Stimulated activated CD4-positive, alpha-beta T cell treated with anti-CD3 and anti-CD28 coated beads, TNF-alpha, amount 100 ng/mL, for 24 hours (primary cell): ENCODE measurements at places on chromosomes 12 and 14.
A peak's percentile ranks its signal among the peaks of the same experiment; 100 is the strongest.

DNA sequence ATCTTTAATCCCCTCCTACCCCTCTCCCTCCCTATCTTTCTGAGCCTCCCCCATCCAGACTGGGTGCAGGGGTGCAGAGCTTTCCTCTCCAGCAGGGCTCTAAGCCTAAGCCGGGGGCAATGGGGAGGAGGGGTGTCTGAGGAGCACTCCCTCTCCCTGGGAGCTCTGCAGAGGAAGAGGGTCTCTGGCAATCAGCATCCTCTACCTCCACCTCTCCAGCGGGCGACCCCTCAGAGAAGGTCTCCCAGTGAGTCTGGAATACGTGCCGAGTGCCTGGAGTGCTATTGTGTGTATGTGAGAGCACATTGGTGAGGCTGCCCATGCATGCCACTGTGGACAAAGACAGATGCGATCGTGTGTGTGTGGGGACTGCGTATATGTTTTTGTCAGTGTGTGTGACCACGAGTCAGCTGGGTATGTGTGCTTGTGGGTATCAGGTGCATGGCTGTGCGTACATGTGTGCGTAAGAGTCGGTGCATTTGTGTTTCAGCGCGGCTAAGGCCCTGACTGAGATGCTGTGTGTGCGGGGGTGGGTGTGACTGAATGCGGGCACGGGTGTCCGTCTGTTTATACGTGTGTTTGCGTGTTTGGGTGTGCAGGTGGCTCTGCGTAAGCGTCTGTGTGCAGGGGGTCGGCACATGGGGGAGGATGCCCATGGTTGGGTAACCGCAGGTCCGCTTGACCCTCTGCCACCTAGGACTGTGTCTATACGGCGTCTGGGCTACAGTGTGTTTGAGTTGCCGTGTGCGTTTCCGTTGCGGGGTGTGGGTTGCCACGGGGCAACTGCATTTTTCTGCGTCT is 905 bp upstream of the DLK1 start:
- DNase-seq: no peak

- no peak for DNase-seq
Measured at GRCh38 chr14:59018978-59019377, 169.5 kb upstream of the DAAM1 start.

GRCh38 chr12:131800594-131801135 is 27.5 kb upstream of the MMP17 start:
- no peak for DNase-seq

DNA sequence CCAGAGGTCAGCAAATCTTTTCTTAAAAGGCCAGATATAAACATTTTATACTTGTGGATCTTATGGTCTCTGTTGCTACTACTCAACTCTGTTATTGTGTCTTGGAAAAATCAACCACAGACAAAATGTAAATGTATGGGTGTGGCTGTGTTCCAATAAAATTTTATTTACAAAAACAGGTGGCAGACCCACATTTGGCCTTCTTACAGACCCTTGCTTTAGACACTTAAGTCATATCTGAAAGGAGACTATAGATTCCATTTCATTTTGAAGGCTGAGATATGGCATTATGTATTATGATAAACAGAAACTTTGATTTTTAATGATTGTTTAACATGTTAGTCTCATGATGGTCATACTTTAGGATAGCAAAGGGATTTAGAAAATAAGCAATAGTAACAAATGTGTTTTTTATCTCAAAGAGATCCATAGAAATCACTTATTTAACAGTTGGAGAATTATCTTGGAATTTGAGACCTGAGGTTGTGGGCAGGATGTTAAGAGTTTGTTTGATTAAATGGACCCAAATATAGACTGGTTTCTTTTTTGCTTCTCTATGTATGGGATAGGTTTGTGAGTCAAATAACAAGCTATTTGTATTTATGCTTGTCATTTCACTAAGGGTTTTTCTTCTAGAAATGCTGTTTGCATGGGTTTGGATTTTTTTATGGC is 51.2 kb downstream of the PPFIBP1 start:
- no peak for DNase-seq

DNA sequence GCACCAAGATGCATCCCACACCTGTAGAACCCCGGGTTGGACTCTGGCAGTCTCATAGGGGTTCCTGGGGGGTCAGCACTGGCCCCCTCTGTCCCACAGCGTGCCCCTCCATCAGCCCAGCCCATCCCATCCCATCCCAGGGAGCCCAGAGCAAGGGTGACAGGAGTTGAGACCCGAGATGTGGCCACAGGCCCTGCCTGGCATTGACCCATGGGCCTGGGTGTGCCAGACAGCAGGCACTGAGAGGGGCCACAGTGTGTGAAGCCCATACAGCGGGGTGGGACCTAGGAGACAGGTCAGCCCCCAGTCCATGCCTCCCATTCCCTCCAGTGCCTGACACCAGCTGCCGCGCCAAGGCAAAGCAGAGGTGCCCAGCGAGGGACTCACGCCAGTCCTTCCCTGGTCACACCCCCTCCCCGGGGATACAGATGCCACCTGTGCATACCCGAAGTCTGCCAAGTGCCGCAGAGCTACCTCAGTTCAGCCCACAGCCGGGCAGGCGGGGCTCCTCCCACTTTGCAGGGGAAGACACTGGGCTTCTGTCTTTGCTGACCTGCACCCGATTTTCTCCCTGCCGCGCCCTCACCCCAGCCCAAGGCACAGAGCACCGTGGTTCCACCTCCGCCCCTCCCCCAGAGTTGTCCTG is 50.4 kb downstream of the CYP46A1 start:
- DNase-seq: no peak

GRCh38 chr12:6667559-6668210 is 4.8 kb upstream of the ING4 start:
- no peak for DNase-seq

DNA sequence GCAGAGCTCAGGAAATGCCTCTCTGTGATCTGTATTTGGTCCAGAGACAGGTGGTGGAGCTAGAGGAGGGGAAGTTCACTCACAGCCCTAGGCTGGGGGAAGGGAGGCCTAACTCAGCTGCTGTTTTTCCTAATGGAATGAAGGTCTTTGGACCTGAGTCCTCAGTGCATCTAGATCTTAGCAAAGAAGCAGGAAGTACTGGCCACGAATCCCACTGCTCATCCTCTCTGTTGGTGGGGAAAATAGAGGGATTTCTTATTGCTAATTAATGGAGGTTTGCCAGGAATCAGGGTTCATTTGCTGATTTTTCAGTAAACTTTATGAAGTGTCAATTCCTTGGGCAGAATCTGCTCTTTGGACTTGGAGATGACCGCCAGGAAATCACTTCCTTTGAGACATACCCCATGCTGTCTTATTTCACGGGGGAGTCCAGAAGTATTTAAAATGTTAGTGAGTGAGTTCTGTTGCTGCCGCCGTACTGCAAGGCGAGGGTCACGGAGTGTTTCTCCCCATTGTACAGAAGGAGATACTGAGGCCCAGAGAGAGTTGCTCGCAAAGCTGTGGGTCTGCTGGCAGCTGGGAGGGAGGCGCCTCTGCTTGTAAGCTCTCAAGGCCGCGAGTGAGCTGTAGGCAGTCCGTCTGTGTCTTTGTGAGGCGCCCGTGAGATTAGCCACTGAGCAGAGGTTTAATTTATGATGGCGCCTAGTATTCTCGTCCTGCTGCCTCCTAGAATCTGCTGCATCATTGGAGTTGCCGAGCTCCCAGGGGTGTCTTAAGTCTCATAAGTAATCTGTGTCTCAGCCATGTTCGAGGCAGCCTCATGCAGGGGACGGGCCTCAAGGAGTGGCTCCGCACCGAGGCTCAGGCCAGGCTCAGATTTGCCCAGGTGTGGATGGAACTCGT is 88.2 kb downstream of the TSPAN9 start:
- DNase-seq: no peak

DNA sequence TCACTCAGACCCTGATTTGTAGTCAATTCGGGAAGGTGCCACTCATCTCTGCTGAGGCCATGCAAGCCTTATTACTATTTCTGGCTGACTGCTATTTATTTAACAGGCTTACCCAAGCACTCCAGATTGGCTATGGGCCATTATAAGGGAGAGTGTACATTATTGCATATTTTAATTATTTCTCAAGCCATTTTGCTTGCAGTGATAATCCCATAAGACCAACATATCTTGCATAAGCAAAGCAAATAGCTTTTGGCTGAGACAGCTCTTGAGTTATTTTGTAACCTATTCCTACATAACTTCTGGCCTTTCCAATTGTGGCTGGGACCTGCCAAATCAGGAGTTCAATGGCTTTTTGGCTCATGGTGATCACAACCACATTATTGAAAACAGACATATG is 509.6 kb upstream of the USP15 start:
- no peak for DNase-seq

DNA sequence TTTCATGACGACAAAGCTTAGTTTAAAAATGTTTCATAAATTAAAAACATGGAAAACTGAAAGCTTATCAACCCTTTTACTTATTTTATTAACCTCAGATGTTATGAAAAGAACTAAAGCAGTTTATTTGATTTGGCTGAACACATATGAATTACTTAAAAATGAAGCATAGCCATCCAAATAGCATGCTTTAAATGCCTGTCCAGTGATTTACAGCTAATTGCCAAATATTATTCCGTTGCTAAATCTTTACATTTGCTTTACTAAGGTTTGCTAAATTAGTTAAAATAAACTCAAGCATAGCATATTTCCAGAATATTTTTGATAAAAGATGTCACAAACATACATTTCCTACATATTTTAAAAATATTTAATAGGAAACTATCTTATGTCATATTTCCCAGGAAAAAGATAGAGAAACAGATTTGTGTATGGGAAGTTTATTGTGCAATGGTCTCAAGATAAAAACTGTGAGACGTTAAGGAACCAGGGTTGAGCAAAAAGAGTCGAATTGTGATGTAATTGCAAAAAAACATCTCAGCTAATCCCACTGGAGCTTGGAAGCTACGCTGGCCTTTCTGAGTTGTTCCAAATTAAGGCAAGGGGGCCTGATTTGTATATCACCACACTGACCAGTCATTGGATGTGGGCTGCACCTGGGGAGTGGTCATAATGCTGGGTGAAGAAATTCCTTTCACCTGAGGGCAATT is 25.8 kb downstream of the GPR135 start:
- DNase-seq: no peak

- no peak for DNase-seq
Measured at GRCh38 chr14:69055999-69056788, 77.1 kb upstream of the ACTN1 start.

DNA sequence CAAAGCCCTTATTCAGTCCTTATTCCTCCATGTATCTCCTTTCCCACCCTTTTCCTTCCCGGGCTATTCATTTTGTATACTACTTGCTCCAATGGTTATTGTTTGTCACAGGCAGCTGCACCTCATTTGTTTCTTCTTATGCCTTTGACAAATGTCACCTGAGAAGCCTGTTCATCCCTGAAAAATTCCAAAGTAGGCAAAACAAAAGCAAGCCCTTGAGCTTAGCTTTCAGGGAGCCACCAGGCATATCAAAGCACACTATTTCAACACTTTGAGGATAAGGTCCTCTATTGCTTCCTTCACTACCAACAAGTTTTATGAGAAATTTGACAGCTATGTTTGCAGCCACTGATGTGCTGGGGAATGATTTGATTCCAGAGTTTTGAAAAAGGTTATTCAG is 738.7 kb upstream of the LMO3 start:
- DNase-seq: no peak

DNA sequence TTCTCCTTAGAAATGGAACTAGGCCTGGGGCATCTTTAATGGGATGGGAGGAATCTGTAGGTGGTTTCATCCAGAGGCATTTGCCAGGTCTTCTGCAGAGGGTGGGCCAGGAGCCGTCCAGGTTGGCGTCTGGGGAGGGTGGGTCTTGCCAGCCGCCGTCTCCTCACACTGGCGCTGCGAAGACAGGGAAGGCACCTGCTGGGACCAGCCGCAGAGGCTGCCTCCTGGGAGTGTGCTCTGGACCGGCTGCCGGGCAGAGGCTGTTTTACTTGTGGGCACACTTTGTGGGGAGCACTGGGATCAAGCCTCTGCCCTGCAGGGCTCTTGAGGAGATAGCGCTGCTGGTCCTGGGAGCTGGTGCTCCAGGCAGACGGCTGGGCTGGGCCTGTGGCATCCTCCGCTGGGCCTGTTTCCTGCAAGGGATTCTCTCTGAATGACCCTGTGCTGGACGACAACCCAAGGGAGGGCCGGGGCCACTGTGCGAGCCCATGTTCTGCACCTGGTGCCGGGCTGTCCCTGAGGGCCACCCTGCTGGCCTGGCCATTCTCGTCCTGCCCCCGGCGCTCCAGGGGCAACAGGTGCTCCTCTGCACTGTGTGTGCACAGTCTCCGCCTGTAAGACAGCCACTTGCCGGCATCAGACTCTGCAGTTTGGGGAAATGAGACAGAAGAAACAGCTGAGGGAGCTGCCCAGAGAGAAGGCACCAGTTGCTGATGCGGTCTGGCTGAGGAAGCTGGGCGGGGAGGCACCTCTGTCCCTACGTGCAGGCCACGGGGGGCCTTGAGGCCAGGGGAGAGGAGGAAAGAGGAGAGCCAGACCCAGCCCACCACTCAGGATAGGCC is 10.0 kb upstream of the TEX22 start:
- no peak for DNase-seq

GRCh38 chr12:18382236-18382885 is 121.0 kb downstream of the PIK3C2G start:
- DNase-seq: no peak

- peak; percentile 27 for DNase-seq
Measured at GRCh38 chr12:50765095-50765911, 1.4 kb downstream of the ATF1 start.

DNA sequence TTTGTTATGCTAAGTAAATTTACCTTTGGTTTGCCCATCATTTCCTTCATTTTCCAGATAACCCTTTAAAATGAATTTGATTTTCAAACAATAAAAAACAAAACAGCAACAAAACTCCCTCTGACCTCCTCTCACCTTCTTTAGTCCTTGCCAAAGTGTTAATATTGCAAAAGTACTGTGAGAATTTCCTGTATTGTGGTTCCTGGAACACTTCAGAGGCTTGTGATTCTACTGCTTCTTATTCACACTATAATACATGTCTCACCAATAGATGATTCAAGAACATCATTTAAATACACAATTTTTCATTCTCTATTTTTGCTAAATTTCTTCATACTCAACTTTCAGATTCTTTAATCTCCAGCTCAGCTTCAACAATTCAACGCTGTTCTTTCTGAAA is at the start of gene KLRD1:
TSS of gene KLRD1 (plus strand) at position 241 of the 400 bp plus-strand sequence. CDS start 208 bp downstream, outside the sequence.
- no peak for DNase-seq

DNA sequence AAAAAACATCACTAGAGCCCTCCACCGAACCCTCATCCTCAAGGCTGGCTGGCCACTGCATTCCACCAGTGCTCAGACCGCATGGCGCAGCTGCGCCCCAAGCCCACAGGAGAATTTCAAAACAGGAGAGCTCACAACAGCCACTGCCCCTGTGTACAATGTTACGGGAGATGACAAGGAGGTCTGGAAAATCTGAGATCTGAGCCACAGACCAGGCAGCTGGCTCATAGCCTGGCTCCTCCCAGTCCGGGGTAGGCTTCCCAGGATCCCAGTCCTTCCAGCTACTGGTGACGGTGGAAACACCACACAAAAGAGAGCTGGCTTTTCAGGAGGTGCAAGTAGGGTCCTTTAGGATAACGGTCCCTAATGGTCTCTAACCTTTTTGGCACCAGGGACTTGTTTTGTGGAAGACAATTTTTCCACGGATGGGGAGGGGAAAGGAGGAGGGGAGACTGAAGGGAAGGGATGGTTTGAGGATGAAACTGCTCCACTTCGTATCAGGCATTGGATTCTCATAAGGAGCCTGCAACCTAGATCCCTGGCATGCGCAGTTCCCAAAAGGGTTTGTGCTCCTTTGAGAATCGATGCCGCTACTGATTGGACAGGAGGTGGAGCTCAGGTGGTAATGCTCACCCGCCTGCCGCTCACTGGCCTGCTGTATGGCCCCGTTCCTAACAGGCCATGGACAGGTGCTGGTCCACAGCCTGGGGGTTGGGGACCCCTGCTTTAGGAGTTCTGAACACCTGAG is 23.0 kb upstream of the NRDE2 start:
- DNase-seq: no peak

- no peak for DNase-seq
Measured at GRCh38 chr12:58425481-58426392, 484.4 kb downstream of the ATP23 start.
